ENCODE measurements at places on chromosomes 4 and X. TPM values are rescaled to one million over a fixed set of nuclear protein-coding genes. Genes with fewer than 3 reads are reported as not detected.

- no peak for DNase-seq
These were observed 209.5 kb upstream of the PACRGL start for GRCh38 chr4:20490734-20491133.

- DNase-seq, result peak; percentile 24
These were observed 77.1 kb downstream of the ZFYVE28 start for GRCh38 chr4:2341261-2341841.

DNA sequence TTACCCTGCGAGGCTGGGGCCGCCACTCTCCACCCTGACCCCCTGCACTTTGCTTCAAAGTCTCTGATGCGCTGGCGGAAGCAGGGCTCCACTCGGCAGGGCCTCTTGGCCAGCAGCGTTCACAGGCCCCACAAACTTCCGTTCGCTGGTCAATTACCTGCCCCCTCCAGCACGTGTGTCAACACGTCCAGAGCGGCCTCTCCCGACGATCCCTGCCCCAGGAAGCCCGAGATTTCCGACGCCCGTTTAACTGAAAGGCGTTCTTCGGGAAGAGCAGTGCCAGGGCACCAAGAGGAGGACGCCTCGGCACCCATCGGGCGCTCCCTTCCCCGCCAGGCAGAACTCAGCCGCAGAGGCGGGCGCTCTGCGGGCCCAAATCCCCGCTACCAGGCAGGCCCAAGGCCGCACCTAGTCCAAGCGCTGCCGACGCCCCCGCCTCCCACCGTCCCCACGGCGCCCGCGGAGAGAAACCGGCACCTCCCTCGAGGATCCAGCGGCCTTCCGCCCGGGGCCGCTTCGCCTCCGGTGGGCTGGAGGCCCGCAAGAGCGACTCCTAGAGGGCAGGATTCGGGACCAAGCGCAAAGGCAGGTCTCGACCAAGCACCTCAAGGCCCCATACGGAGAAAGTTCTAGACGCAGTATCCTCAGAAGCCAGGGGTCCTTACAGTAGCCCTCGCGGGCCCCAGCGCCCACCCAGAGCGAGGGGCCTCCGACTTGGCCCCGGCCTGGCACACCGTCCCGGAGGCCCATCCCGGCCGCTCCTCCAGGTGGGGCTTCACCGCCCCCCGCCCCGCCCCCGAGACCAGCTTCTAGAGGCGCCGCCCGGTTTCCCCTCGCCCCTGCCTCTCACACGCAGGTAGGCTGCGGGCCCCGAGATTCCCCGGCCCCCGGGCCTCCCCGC is 586 bp downstream of the BCAP31 start:
- peak; percentile 67 for DNase-seq

The IL15 gene
- total RNA-seq, result 1.7 TPM

The CRMP1 gene
- 7.7 TPM for total RNA-seq

DNA sequence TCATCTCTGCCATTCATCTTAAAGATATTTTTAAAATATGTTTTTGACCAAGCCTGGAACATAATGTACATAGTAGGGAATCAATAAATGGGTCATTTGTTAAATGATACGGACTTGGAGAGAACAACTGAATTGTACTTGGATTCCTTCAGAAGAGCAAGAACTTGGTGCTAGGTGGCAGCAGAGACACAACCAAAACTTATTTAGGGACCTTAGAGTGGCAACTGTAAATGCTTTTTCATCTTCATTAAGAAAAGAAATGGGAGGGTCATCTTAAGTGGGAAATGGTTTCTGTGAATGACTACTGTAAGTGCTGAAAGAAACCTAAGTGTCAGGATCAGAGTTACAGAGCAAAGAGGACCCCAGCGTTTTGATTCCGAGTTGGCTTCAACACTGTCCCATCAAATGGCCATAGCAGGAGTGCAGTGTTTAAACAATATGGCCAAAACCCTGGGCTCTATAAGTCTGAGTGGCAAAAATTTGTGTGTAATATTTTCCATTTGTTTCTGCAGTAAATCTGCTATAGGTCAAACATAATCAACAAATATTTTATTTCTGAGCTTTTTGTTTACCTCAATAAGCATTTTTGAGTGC is 213.6 kb downstream of the PALLD start:
- peak; percentile 40 for DNase-seq

GRCh38 chr4:8857766-8858700 is 13.6 kb downstream of the HMX1 start:
- DNase-seq, result no peak

GRCh38 chr4:77093401-77093800 is 17.6 kb upstream of the CCNI start:
- no peak for DNase-seq

The IGFBP7 gene
- 972 TPM for total RNA-seq

DNA sequence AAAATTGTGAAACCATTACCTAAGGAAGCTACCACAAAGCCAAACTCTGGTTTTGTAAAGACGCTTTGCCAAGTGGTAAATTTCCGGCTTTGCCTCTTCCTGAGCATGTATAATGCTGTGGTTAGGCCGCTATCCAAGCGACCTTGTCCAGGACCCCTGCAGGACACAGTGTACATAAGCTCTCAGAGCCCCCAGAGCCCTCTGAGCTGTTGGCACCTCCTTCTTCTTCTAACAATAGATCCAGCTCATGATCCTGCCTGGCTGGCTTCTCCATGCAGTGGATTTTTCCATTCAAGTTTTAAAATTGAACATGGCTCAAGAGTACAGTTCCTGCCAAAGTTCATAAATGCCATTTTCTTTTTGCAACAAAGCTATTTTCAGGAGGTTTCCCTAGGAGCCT is 326.7 kb downstream of the MAPK10 start:
- DNase-seq, result peak; percentile 32

The ANOS1 gene
- total RNA-seq, result 2.0 TPM

The BEND4 gene
- not detected for total RNA-seq

GRCh38 chr4:79528241-79528706 is 120.2 kb upstream of the GK2 start:
- no peak for DNase-seq

The LRIT3 gene
- not detected for total RNA-seq

GRCh38 chr4:159290321-159291030 is 187.6 kb downstream of the RAPGEF2 start:
- no peak for DNase-seq

- DNase-seq, result no peak
These were observed 102.5 kb downstream of the FNIP2 start for GRCh38 chr4:158871335-158871724.

The SYAP1 gene
- total RNA-seq, result 37.6 TPM
